Ovary (tissue), 10 donors: ENCODE measurements at places on chromosomes 11 and 22. TPM values are rescaled to one million over a fixed set of nuclear protein-coding genes. Genes with fewer than 3 reads are reported as not detected.

Gene SPDYC
- total RNA-seq: not detected

Gene A4GALT
- 4.4 TPM for total RNA-seq

Gene H19
- total RNA-seq: 529 TPM

Gene OR51B2
- 0.27 TPM for total RNA-seq

Gene SLC7A4
- total RNA-seq: 0.23 TPM

Gene IFTAP
- total RNA-seq: 42.0 TPM

Gene PNPLA3
- total RNA-seq: 0.89 TPM

DNA sequence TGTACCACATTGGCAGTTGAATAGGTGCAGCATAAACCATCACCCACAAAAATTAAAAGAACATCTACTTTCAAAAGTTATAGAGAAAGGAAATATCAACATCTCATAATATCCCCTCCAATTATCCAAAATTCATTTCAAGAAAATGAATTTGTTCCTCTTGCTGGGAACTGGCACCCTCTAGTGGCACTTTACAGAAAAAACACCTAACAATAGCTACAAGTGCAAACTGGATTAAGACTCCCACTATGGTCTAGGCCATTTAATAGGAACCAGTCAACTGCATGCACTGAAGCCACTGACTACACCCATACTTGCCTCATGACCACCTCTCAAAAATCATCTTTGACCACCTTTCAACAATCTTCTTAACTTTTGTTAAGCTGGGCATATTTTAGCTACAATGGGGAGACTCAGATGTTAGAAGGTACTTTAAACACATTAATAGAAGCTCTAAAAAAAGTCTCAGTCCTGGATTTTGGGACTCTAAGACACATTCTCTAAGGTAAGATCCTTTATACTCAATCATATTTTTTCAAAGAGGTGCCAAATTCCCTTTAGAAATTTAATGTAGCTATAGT lies 17.3 kb downstream of the TRAF6 start:
- DNase-seq: no peak
- no peaks in the 10 kb centered on the region for H3K36me3 ChIP-seq
- no peaks in the 10 kb centered on the region for H3K4me1 ChIP-seq
- H3K4me3 ChIP-seq: no peak overlapping the region
- no peaks in the 10 kb centered on the region for H3K27me3 ChIP-seq
- H3K27ac ChIP-seq: no peak overlapping the region

DNA sequence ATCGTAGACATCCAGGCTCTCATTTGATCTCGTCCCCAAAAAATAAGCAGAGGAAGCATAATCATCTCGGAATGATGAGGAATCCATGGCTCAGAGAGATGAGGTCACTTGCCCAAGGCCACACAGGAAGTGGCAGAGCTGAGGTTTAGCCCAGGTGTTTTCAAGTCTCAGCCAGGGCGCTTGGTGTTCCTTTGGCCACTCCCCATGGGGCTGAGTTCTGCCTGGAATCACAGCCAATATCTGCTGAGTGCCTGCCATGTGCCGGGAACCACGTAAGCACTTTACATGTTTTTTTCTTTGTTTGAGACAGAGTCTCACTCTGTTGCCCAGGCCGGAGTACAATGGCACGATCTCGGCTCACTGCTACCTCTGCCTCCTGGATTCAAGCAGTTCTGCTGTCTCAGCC lies 29.5 kb upstream of the MYH9 start:
- no peak for DNase-seq
- peaks cover 5% of the 10 kb centered on the region for H3K4me1 ChIP-seq
- no peaks in the 10 kb centered on the region for H3K36me3 ChIP-seq

DNA sequence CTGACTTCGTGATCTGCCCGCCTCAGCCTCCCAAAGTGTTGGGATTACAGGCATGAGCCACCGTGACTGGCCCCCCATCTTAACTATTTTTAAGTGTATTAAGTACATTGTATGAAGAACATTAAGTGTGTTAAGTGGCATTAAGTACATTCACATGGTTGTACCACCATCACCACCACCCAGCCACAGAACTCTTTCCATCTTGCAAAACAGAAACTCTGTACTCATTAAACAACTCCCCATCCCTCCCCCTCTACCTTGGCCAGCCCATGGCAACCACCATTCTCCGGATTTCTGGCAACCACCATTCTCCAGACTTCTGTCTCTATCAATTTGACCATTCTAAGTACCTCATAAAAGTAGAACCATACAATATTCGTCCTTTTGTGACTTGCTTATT lies 17.8 kb upstream of the PEX26 start:
- H3K4me3 ChIP-seq: no peak overlapping the region
- no peak overlapping the region for H3K27ac ChIP-seq
- peaks cover 12% of the 10 kb centered on the region for H3K4me1 ChIP-seq
- no peak for DNase-seq
- H3K36me3 ChIP-seq: no peaks in the 10 kb centered on the region
- no peaks in the 10 kb centered on the region for H3K27me3 ChIP-seq

- no peaks in the 10 kb centered on the region for H3K36me3 ChIP-seq
- no peak overlapping the region for H3K27ac ChIP-seq
Observed at GRCh38 chr11:65590240-65590738, 5.3 kb downstream of the KCNK7 start.

DNA sequence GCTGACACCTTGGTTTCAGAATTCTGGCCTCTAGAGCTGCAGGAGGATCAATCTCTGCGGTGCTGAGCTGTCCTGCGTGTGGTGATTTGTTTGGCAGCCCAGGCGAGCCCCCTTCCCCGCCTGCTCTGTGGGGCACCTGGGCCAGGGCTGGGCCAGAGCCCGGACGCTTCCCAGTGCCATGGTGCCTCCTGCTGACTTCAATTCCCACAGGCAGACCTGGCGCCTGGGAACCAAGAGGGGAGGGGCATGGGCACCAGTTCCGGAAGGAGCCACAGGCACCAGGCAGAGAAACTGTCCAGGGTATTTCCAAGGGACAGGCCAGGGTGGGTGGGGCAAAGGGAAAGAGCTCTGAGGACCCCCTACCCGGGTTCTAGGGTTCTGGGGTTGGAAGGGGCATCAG lies 197.8 kb downstream of the CTTN start:
- H3K36me3 ChIP-seq: no peaks in the 10 kb centered on the region
- no peak overlapping the region for H3K4me3 ChIP-seq
- no peaks in the 10 kb centered on the region for H3K27me3 ChIP-seq
- H3K27ac ChIP-seq: no peak overlapping the region
- H3K4me1 ChIP-seq: peaks cover 5% of the 10 kb centered on the region
- no peak for DNase-seq

GRCh38 chr11:844693-845644 lies 2.3 kb downstream of the TSPAN4 start:
- H3K4me1 ChIP-seq: peaks cover 32% of the 10 kb centered on the region
- no peaks in the 10 kb centered on the region for H3K36me3 ChIP-seq
- no peaks in the 10 kb centered on the region for H3K27me3 ChIP-seq
- H3K4me3 ChIP-seq: peak overlapping the region; percentile 49
- peak overlapping the region; percentile 92 for H3K27ac ChIP-seq

GRCh38 chr11:61075891-61076290 lies 26.4 kb upstream of the CD5 start:
- H3K27ac ChIP-seq: no peak overlapping the region
- peaks cover 15% of the 10 kb centered on the region for H3K4me1 ChIP-seq
- H3K4me3 ChIP-seq: no peak overlapping the region

- H3K36me3 ChIP-seq: no peaks in the 10 kb centered on the region
- peak; percentile 31 for DNase-seq
- H3K4me1 ChIP-seq: no peaks in the 10 kb centered on the region
- H3K27me3 ChIP-seq: no peaks in the 10 kb centered on the region
- H3K27ac ChIP-seq: no peak overlapping the region
Observed at GRCh38 chr22:45096256-45096907, 67.3 kb upstream of the NUP50 start.

GRCh38 chr11:66858186-66858938 lies 1.5 kb downstream of the LRFN4 start:
- no peaks in the 10 kb centered on the region for H3K27me3 ChIP-seq
- H3K4me1 ChIP-seq: peaks cover 3% of the 10 kb centered on the region
- DNase-seq: no peak
- H3K4me3 ChIP-seq: no peak overlapping the region
- no peaks in the 10 kb centered on the region for H3K36me3 ChIP-seq

GRCh38 chr22:17098379-17098819 lies 13.6 kb downstream of the IL17RA start:
- no peaks in the 10 kb centered on the region for H3K4me1 ChIP-seq
- no peak for DNase-seq
- H3K27ac ChIP-seq: no peak overlapping the region
- no peaks in the 10 kb centered on the region for H3K27me3 ChIP-seq
